Activated CD4-positive, alpha-beta T cell treated with anti-CD3 and anti-CD28 coated beads for 36 hours (primary cell): ENCODE measurements at places on chromosomes 7 and 10. TPM values are rescaled to one million over a fixed set of nuclear protein-coding genes. Genes with fewer than 3 reads are reported as not detected.
A peak's percentile ranks its signal among the peaks of the same experiment; 100 is the strongest.

UPK3BL2 gene
- 43.5 TPM for total RNA-seq

FFAR4 gene
- not detected for total RNA-seq

FAM237B gene
- not detected for total RNA-seq

VSTM2A gene
- total RNA-seq, result not detected

STEAP1 gene
- 0.32 TPM for total RNA-seq

GRCh38 chr10:61903221-61903927, 1.9 kb downstream of the ARID5B start:
- H3K4me3 ChIP-seq, result peak overlapping the region; percentile 94
- H3K27me3 ChIP-seq, result no peaks in the 10 kb centered on the region
- H3K4me1 ChIP-seq, result peaks cover 40% of the 10 kb centered on the region
- peak; percentile 86 for DNase-seq
- H3K27ac ChIP-seq, result peak overlapping the region; percentile 100
- H3K36me3 ChIP-seq, result peaks cover 37% of the 10 kb centered on the region

DNA sequence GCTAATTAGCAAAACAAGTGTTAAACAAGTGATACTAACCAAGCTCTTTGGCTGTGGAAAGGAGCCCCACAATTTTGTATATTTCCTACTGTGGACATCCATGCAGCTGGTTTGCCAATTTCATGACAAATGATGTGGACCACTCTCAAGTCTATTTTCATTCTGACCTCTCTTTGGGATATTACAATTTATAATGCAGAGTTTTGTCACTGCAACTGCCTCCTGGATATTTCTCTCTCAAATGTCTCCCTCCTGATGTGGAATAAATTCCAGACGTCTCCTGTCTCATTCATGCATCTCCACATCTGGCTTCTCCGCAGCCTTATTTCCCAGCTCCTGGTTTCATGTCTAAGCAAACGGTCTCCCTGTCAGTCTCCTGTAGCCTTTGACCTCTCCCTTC, 80.6 kb upstream of the RHEB start:
- H3K27ac ChIP-seq, result no peak overlapping the region
- H3K36me3 ChIP-seq, result peaks cover 3% of the 10 kb centered on the region
- H3K4me3 ChIP-seq, result no peak overlapping the region
- DNase-seq, result no peak
- no peaks in the 10 kb centered on the region for H3K27me3 ChIP-seq
- peaks cover 18% of the 10 kb centered on the region for H3K4me1 ChIP-seq

DNA sequence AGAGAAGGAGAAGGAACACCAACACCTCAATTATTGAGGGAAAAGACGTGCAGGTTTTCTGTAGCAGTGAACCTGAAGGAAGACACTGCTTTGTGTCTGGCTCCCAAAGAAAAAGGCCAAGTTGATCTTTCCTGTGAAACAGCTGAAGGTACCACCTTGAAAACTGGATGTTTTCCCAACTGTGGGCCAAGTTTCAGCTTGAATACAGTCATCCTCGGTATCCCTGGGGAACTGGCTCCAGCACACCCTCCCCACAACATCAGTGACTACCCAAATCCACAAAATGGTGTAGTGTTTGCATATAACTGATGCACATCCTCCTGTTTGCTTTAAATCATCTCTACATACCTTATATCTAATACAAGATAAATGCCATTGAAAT, 297.0 kb upstream of the PITRM1 start:
- H3K36me3 ChIP-seq, result no peaks in the 10 kb centered on the region
- no peak overlapping the region for H3K4me3 ChIP-seq
- peaks cover 53% of the 10 kb centered on the region for H3K4me1 ChIP-seq

GRCh38 chr7:8491544-8492489, 58.4 kb downstream of the NXPH1 start:
- H3K27ac ChIP-seq, result no peak overlapping the region
- DNase-seq, result no peak

GRCh38 chr7:18458830-18459229, 36.7 kb upstream of the HDAC9 start:
- H3K27me3 ChIP-seq, result no peaks in the 10 kb centered on the region
- no peaks in the 10 kb centered on the region for H3K4me1 ChIP-seq
- no peaks in the 10 kb centered on the region for H3K36me3 ChIP-seq
- H3K27ac ChIP-seq, result no peak overlapping the region
- H3K4me3 ChIP-seq, result no peak overlapping the region
- no peak for DNase-seq

DNA sequence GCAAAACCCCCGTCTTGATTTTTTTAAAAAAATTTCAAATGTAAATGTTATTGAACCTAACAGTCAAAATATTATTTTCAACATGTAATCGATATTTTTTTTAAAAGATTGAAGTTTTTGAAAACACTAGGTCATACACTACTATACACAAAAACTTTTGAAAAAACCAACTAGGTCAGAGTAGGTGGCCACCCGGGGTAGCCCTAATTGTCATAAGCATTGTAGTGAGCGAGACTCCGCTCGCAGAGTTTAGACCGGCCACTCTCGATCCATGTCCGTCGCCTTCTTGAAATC, 417 bp downstream of the RFC2 start:
- H3K4me3 ChIP-seq, result peak overlapping the region; percentile 98
- DNase-seq, result no peak
- peaks cover 18% of the 10 kb centered on the region for H3K4me1 ChIP-seq
- peak overlapping the region; percentile 96 for H3K27ac ChIP-seq

- no peak overlapping the region for H3K27ac ChIP-seq
- DNase-seq, result no peak
- H3K27me3 ChIP-seq, result no peaks in the 10 kb centered on the region
- H3K4me1 ChIP-seq, result no peaks in the 10 kb centered on the region
- H3K36me3 ChIP-seq, result no peaks in the 10 kb centered on the region
- no peak overlapping the region for H3K4me3 ChIP-seq
Observed at GRCh38 chr7:145718129-145718528, 398.5 kb upstream of the CNTNAP2 start.

DNA sequence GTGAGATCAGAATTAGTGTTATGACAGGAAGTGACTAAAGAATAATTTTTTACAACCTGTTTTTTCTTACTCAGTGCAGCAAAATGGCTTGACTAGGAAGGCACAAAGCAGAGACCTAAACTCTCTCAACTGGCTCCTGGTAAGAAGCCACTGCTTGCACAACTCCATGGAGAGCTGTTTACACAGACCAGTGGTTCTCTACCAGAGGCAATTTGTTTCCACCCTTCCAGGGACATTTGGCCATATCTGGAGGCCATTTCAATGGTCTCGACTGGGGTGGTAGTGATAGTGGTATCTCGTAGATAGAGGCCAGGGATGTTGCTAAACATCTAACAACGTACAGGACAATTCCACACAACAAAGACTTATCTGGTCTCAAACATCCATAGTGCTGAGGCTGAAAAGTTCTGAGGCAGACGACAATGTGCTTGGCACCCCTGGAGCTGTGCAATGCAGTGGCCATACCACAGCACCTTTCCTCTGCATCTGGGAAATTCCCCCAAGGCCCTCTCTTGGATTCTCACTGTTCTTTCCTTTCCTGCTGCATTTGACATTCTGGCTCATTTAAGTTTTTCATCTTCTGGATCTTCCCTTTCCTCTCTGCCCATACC, 105.4 kb upstream of the LAMB4 start:
- H3K27me3 ChIP-seq, result peaks cover 3% of the 10 kb centered on the region
- no peak overlapping the region for H3K27ac ChIP-seq
- H3K4me3 ChIP-seq, result no peak overlapping the region

- no peak overlapping the region for H3K4me3 ChIP-seq
- DNase-seq, result no peak
- H3K27me3 ChIP-seq, result peaks cover 24% of the 10 kb centered on the region
- no peak overlapping the region for H3K27ac ChIP-seq
- H3K36me3 ChIP-seq, result no peaks in the 10 kb centered on the region
Observed at GRCh38 chr10:75283078-75283670, 47.4 kb upstream of the COMTD1 start.

DNA sequence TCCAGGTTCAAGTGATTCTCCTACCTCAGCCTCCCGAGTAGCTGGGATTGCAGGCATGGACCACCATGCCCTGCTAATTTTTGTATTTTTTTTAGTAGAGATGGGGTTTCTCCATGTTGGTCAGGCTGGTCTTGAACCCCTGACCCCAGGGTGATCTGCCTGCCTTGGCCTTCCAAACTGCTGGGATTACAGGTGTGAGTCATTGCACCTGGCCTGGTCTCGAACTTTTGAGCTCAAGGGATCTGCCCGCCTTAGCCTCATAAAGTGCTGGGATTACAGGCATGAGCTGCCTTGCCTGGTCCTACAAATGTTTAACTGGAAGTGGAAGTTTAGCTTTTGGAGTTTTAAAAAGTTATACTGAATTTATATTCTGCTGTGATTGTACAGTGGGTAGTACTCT, 2.8 kb downstream of the MLLT10 start:
- H3K27me3 ChIP-seq, result no peaks in the 10 kb centered on the region
- no peak overlapping the region for H3K27ac ChIP-seq
- no peak overlapping the region for H3K4me3 ChIP-seq
- H3K36me3 ChIP-seq, result peaks cover 34% of the 10 kb centered on the region
- H3K4me1 ChIP-seq, result peaks cover 16% of the 10 kb centered on the region

DNA sequence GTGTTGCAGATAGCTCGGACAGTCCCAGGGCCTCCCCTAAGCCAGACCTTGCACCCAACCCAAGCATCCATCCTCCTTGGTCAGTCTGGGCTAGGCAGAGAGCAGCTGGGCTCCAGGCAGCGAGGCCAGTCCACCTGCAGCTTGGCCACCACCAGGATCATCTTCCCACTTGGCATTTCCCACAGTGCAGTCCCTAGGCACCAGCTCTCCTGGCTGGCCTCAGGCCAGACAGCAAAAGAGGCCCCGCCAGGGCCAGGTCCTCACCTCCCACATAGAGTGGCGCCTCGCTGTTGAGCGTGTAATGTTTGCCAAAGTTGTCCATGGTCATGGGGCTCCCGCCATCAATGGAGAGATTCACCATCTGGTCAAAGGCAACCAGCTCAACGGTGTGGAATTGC, 171.7 kb downstream of the LCOR start:
- no peak overlapping the region for H3K27ac ChIP-seq
- H3K4me3 ChIP-seq, result no peak overlapping the region
- H3K4me1 ChIP-seq, result no peaks in the 10 kb centered on the region
- H3K36me3 ChIP-seq, result peaks cover 7% of the 10 kb centered on the region
- H3K27me3 ChIP-seq, result peaks cover 2% of the 10 kb centered on the region
- DNase-seq, result no peak

DNA sequence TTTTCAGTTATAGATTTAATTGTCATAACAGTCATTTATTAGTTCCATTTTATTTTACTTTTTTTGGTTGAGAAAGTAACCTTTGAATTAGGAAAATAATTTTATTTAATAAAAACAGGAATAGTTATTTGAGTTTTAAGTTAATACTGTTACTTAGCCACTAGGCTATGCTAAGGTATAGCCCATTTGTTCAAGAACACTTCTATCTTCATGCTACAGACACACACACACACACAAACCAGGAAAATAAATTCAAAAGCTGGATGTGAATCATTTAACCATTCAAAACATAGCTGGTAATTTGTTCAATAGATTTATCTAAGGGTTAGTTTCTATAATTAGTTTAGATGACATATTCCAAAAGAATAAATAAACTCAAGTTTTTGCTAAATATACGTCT, 148.4 kb downstream of the RNF133 start:
- H3K27me3 ChIP-seq, result no peaks in the 10 kb centered on the region
- no peak for DNase-seq
- no peaks in the 10 kb centered on the region for H3K36me3 ChIP-seq
- H3K27ac ChIP-seq, result no peak overlapping the region
- no peaks in the 10 kb centered on the region for H3K4me1 ChIP-seq

DNA sequence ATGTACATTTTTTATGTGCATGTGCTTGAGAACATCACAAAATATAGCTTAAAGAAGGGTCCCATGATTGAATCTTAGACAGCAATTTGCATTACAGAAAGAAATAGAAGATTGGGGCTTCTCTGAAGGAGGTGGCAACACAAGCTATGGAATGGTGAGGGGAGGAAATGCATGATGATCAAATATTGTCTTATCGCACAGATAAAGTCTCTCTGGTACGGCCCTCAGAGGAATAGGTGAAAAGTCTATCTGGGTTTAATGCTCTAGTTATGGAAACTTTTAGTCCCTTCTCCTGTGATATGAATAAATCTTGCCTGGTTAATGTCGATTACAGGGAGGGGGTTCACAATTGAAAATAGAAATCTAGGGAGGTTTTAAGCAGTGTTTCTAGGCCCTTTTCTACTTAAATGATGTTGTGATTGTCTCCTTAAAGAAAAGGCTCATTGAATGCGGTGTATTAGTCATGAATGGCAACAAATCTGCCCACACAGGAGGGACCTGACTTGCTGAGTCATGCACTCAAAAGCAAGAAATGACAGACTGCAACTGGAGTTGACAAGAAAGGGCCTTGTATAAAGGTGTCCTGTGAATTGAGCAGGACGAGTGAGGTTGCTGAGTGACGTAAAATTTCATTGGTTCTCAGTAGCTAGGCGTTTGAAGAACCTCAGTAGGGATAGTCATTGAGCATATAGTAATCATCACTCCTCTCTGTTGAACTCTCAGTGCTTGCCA, 133.4 kb upstream of the CSTF2T start:
- peaks cover 7% of the 10 kb centered on the region for H3K4me1 ChIP-seq
- H3K4me3 ChIP-seq, result no peak overlapping the region
- peaks cover 2% of the 10 kb centered on the region for H3K27me3 ChIP-seq
- no peak overlapping the region for H3K27ac ChIP-seq
- H3K36me3 ChIP-seq, result no peaks in the 10 kb centered on the region
- peak; percentile 59 for DNase-seq

- H3K27ac ChIP-seq, result peak overlapping the region; percentile 88
- H3K36me3 ChIP-seq, result no peaks in the 10 kb centered on the region
- H3K27me3 ChIP-seq, result no peaks in the 10 kb centered on the region
- H3K4me3 ChIP-seq, result peak overlapping the region; percentile 85
Observed at GRCh38 chr7:93231259-93231658, 907 bp upstream of the VPS50 start.

- H3K36me3 ChIP-seq, result peaks cover 86% of the 10 kb centered on the region
- DNase-seq, result peak; percentile 33
- H3K4me3 ChIP-seq, result no peak overlapping the region
- no peak overlapping the region for H3K27ac ChIP-seq
Observed at GRCh38 chr10:13180788-13181187, 19.4 kb downstream of the MCM10 start.

- H3K27me3 ChIP-seq, result peaks cover 71% of the 10 kb centered on the region
- no peak for DNase-seq
- H3K4me3 ChIP-seq, result no peak overlapping the region
- no peak overlapping the region for H3K27ac ChIP-seq
- H3K36me3 ChIP-seq, result peaks cover 8% of the 10 kb centered on the region
Observed at GRCh38 chr7:20793248-20793647, 6.6 kb upstream of the SP8 start.

GRCh38 chr7:106042196-106042611, 69.9 kb downstream of the SYPL1 start:
- no peaks in the 10 kb centered on the region for H3K27me3 ChIP-seq
- H3K27ac ChIP-seq, result no peak overlapping the region
- H3K4me3 ChIP-seq, result no peak overlapping the region

DNA sequence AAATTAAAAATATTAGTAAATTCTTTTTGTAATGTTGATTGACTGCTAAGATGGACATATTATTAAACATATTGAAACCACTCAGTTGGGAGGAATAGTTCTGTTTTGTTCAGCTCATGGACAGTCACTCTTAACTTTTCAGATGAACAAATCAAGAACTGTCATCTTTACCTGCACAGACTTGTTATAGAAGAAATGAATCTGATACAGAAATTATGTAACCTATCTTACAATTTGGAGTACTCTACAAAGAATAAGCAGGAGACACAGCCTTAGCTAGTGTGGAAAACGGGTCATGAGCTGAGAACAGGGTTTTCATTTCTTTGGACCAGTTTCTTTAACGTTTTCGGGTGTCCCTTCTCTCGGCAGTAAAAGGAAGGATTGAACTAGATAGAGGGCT, 1.2 kb upstream of the ANLN start:
- peaks cover 7% of the 10 kb centered on the region for H3K27me3 ChIP-seq
- no peak for DNase-seq
- peaks cover 24% of the 10 kb centered on the region for H3K4me1 ChIP-seq
- H3K4me3 ChIP-seq, result no peak overlapping the region
- H3K36me3 ChIP-seq, result peaks cover 11% of the 10 kb centered on the region
